ENCODE measurements at places on chromosomes 7 and 10.
A peak's percentile ranks its signal among the peaks of the same experiment; 100 is the strongest.

DNA sequence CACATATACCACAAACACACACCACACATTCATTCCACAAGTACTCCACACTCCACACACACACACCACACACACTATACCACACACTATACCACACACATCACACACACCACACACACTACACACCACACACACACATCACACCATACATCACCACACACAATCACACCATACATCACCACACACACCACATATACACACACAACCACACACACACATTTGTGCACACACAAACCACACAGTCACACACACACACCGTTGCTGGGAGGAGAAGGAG is 112.8 kb downstream of the PTPN20 start:
- no peak for DNase-seq

GRCh38 chr10:116364868-116365267 is 40.6 kb downstream of the CCDC172 start:
- DNase-seq, result no peak

GRCh38 chr10:7365027-7365745 is 45.6 kb downstream of the SFMBT2 start:
- DNase-seq, result no peak

GRCh38 chr10:121734589-121735045 is 136.4 kb upstream of the FGFR2 start:
- peak; percentile 64 for DNase-seq

DNA sequence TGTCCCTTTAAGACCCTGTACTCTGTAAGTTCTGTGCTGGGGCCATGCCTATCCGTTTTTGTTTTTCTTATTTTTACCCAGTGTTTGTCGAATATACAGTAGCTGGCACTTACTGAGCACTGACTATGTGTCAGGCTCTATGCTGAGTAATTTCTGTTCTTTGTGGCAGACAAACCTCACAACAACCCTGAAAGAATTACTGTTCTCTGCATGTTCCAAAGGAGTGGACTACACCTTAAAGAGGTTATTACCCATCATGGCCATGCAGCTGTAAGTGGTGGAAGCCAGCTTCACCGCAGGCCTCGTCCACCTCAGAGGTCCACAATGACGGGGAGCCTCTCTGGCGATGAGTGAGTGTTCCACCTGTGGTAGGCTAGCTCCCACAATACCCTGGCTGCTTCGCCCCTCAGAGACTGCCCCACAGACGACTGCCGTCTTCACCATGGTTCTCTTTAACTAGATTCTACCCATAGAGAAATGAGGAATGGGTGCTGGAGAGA is 30.1 kb upstream of the RBM20 start:
- DNase-seq, result no peak

- DNase-seq, result peak; percentile 57
Measured at GRCh38 chr10:101238732-101239105, 9.5 kb upstream of the LBX1 start.

- no peak for DNase-seq
Measured at GRCh38 chr7:155971180-155971770, 159.0 kb upstream of the SHH start.

- no peak for DNase-seq
Measured at GRCh38 chr10:58453105-58453504, 59.6 kb upstream of the BICC1 start.

DNA sequence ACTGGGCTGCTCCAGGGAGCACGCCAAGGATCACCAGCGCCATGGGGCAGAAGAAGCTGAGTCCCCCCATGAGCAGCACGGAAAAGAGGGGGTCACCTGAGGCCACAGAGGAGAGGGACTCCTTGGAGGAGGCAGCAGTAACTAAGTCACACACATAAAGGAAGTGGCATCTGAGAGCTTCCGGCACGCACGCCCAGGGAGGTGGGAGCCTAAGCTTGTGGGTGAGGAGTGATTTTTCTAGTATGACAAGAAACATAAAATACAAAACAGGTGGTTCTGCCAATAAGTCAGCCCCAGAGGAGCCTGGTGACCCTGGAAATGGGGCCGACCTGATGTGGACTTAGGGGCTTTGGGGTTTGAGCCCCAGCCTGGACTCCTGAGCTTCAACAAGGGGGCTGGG is 60.8 kb downstream of the CARD11 start:
- DNase-seq, result peak; percentile 56

- DNase-seq, result no peak
Measured at GRCh38 chr7:106820321-106821217, 44.5 kb upstream of the PIK3CG start.

DNA sequence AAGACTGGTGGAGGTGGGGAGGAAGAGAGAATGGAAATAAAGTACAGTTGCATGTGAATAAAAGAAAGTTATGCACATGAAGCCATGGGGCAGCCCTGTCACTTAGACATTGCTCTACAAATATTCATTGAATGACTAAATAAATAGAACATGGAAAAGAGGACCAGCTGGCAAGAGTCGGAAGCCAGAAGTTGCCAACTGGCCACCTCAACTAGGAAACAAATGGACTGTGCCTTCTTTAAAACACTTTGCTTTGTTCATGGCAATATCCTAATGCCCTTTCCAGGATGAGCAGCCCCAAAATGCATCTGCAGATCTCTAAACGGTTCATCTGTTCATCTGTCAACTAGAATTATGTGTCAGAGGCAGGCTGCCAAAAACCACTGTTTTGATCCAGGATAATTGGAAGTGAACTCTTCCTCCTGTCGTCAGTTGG is 157.3 kb downstream of the NOC3L start:
- DNase-seq, result no peak

GRCh38 chr7:78329001-78329655 is 530.6 kb downstream of the PHTF2 start:
- DNase-seq, result no peak

DNA sequence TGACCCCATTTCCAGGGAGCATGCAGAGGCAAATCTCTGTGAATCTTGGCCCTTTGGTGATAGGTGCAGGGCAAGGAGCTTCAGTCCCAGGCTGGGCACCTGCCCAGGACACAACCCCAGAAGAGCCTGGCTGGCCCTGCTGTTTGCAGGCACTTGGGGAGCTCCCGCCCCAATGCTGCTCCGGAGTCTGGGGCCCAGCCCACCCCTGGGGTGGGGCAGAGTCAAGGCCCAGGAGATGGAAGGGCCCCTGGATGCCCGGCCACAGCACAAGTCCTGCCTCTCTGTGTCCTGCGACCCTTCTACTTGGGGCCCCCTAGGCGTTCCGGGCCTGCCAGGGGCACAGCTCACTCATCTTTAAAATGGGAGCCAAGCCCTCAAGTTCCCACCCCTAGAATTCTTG is 24.7 kb downstream of the PDGFA start:
- no peak for DNase-seq

GRCh38 chr10:98482096-98482495 is 35.4 kb upstream of the HPS1 start:
- DNase-seq, result no peak

DNA sequence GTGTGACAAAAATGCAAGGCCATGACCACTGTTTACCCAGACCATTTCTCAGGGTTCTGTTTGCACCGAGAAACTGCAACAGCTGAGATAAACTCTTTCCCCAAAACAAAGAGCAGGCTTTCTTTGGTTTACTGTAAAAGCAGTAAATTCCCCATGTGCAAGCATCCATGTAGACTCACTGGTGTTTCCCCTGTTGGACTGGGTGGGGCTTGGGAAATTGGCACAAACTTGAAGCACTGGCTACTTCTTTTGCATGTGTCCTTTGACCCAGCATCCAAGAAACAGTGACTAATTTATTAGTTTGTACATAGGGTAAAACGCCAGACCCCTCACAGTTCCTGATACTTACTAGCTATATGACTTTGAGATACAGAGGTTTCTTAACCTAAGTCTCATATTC is 12.3 kb downstream of the IQUB start:
- no peak for DNase-seq

DNA sequence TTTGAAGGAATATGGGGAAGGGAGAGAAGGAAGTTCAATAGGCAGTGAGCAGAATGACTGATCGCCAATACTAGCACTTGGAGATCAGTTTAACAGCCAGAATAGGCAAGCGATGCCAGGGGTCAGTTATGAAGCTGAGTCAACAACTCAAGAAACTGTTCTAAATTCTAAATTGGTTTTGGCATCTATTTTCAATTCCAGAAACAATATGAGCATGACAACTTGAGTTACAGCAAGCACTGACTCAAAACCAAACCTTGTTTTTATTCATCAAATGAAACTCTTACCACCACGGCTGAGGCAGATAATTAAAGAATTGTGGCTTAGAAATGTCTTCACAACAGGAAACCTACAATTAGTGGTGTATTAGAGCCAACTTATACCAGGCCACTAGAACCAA is 180.5 kb upstream of the ASAH2 start:
- DNase-seq, result no peak

DNA sequence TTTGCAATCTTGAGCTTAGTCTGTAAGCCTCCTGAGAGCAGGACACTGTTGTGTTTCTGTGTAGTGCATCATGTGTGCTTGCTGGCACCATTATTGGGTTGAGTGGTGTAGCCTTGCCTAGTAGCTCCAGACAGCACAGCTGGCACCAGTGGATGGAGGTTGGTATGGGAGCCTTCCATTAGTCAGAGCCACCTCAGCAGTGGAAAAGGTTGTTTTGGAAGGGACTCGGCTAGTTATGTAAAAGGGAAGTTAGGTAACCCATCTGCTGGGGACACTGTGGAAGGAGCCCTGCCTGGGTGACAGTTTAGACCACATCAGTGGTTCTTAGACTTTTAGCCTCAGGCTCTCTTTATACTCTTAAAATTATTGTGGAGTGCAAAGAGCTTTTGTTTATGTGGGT is 16.3 kb downstream of the MINDY4 start:
- peak; percentile 57 for DNase-seq

- DNase-seq, result no peak
Measured at GRCh38 chr7:128855559-128855958, 7.1 kb upstream of the ATP6V1F start.

- no peak for DNase-seq
Measured at GRCh38 chr10:69345890-69346474, 67.7 kb downstream of the HK1 start.

DNA sequence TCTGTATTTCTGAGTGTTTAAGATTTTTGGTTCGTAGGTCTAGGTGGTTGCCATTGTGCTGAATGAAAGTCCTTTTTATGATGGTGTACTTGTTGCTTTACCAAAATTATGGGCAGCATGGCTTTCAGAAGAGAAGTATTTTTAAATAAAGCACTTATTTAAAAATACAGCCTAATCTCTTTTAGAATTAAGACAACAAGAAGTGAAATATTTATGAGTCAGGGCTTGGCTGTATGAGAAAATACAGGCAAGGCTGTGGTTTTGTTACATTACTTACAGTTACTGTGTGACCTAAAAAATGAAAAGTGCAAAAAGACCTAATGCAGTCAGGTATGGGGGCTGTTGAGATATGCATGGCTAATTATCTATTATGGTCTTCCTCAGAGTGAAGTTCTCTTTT is 185.2 kb upstream of the PPP1R3A start:
- no peak for DNase-seq

GRCh38 chr7:51517187-51517586 is 200.6 kb upstream of the COBL start:
- no peak for DNase-seq

GRCh38 chr10:129322933-129323820 is 143.9 kb upstream of the MGMT start:
- DNase-seq, result no peak

DNA sequence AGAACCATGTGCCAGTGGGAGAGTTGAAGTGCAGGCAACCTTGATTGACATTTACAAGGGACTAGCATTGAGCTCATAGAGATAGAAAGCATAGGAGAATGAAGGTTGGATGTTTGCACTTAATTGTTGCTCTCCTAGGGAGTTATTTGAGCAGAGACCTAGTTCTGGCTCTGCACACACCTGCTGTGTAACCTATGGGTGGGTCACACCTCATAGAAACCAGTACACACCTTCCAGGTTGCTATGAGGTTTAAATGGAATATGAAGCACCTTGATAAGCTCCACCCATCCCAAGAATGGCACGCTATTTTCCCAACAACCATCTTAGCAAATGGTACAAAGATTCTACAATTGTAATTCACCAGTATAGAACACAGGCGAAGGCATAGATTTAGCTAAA is 86.2 kb upstream of the AOAH start:
- DNase-seq, result no peak

- no peak for DNase-seq
Measured at GRCh38 chr10:8532647-8533046, 478.2 kb downstream of the GATA3 start.

- DNase-seq, result no peak
Measured at GRCh38 chr7:107173691-107174406, 5.0 kb downstream of the HBP1 start.

DNA sequence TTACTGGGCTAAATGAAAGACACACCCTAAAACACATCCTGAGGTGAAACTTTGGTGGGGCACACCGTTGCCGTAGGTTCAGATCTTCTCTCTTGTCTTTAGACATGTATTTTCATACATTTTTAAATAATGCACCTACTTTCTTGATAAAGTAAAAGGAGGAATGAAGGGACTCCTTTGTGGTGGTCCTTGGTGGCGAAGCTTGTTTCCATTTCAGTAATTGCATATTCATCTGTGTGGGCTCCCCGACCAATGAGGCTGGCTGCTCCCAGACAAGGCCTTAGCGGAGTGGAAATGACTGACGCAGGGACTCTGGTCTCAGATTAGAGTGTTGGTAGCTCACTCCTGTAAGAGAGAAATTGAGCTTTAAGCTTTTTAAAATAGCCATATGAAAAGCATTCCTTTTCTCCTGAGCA is 815 bp downstream of the CCSER2 start:
- DNase-seq, result peak; percentile 58

- DNase-seq, result no peak
Measured at GRCh38 chr7:122616951-122617350, 82.0 kb downstream of the RNF133 start.

GRCh38 chr10:1345368-1345767 is 289.2 kb downstream of the WDR37 start:
- DNase-seq, result no peak

DNA sequence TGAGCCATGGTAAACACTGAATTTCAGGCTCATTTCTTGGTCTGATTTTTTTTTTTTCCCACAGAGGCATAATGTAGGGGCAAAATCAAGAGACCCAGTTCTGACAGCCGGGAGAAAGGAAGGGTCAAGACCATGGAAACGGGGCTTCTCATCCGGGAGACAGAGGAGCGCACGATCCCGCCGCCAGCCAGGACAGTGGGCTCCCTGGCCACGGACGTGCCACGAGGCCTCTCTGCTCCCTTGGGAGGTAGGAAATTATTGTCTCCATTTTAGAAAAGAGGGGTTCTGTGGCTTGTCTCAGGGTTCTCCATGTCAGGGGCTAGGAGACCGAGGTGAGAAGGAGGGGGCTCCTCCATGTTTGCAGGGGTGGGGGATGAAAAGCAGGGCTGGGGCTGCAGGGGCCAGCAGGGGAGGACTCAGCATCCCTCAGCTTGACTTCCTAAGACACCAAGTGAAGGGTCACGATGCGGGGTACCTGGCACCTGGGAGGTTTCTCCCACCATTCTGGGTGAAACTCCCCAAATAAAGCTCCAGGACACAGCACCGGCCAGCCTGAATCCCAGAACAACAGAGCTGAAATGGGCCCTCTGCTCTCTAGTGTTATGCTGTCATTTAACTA is 37.6 kb downstream of the PPIF start:
- no peak for DNase-seq

- DNase-seq, result no peak
Measured at GRCh38 chr10:78231939-78232338, 198.3 kb downstream of the RPS24 start.

- no peak for DNase-seq
Measured at GRCh38 chr7:50687575-50688225, 95.0 kb downstream of the GRB10 start.

GRCh38 chr7:104124469-104124868 is 83.3 kb downstream of the ORC5 start:
- no peak for DNase-seq
